Head of caudate nucleus (tissue), 42 donors: ENCODE measurements at places on chromosomes 7 and 10.

DNA sequence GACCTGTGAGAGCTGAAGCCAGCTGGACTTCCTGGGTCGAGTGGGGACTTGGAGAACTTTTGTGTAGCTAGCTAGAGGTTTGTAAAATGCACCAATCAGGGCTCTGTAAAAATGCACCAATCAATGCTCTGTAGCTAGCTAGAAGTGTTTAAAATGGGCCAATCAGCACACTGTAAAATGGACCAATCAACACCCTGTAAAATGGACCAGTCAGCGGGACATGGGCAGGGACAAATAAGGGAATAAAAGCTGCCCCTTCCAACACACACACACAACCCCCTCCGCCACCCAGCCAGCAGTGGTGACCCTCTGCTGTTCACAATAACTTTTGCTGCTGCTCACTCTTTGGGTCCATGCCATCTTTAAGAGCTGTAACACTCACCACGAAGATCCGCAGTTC lies 7.1 kb downstream of the ZNF511 start:
- no peak for DNase-seq

DNA sequence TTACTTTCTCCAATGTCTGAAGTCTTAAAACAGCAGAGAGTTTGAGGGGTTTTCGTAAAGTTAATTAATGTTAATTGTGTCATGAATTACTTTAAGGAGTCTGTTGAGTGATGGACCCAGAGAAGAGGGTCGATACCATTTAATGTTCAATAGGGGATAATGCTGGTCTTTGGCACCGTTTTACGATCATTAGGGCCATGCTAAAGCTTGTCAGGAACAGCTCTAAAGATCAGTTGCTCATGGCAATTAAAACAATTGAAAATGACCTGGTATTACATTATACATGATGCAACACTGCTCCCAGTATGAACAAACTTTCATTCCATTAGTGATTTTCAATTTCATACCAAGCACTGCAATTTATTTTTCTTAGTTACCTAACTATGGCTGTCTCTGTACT lies 296.9 kb downstream of the ETV1 start:
- no peak for DNase-seq

DNA sequence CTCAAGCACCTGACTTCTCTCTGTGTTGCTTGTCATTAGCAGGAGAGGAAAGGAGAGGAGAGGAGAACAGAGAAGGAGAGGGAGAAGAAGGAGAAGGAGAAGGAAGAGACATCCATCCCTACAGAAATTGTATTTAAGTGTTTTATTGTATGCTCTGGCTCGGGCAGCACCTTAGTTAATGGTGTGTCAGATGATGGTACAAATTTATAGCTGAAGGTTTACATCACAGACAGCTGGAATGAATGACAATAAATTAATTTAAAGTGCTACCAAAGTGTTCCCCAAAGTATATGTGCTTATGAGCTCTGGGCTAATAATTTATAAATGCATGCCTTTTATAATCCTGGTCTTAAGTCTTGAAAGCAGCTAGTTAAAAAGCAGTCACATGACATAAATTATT lies 38.1 kb upstream of the ZMIZ1 start:
- DNase-seq, result no peak

GRCh38 chr7:962401-963081 lies 8.1 kb upstream of the ADAP1 start:
- no peak for DNase-seq

- DNase-seq, result no peak
Measured at GRCh38 chr10:70540789-70541360, 61.7 kb downstream of the PRF1 start.

- DNase-seq, result no peak
Measured at GRCh38 chr10:70917226-70917625, 28.9 kb upstream of the PCBD1 start.

DNA sequence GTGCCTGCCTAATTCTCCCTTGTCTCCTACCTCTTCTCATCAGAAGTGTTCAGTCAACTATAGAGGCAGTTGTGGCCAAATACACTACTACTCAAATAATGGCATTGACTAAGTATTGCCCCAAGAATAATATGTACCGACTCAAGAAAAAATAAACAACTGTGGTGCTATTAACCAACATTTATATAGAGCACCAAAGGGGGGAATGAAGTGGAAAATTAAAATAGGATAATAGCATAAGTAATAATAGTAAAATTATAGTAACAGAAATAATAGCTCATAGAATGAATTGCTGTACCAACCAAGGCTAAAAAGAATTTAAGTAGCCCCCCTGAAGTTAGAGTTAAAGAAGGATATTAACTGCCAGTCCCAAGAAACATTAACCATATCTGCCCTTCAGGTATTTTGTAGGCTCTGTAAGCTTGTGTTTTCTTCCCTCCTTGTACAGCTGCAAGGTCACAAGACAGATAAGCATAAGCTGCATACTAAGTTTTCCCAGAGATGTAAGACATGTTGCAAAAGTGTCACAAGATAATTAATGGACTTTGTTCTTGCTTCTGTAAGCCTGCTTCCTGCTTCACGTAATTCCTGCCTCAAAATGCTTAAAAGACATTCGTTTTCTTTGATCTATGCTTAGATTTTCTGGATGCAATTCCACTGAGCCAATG lies 10.9 kb upstream of the CYREN start:
- no peak for DNase-seq

- DNase-seq, result no peak
Measured at GRCh38 chr7:45050198-45050597, 38.6 kb downstream of the NACAD start.

DNA sequence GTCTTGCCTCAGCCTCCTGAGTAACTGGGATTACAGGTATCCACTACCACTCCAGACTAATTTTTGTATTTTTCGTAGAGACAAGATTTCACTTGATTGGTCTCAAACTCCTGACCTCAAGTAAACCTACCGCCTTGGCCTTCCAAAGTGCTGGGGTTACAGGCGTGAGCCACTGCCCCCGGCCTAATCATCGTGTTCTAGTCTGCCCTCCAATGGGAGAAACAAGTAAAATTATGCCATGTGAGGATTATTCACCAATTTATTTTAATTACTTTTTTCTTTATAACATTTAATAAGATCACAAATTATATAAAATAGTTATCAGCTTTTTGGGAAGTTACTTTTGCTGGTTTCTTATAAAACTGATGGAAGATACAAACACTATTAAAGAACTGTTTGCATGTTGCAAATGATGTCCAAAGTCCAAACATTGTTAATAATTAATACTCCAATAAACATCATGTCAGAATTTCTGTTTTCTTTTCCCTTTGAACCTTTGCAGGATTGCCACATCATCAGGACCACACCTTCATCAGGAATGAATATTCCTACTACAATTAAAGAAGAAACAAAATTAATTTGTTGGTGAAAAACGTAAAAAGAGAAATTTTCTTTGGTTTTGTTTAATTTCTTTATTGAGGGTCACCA lies 786 bp upstream of the AKR1C4 start:
- no peak for DNase-seq

DNA sequence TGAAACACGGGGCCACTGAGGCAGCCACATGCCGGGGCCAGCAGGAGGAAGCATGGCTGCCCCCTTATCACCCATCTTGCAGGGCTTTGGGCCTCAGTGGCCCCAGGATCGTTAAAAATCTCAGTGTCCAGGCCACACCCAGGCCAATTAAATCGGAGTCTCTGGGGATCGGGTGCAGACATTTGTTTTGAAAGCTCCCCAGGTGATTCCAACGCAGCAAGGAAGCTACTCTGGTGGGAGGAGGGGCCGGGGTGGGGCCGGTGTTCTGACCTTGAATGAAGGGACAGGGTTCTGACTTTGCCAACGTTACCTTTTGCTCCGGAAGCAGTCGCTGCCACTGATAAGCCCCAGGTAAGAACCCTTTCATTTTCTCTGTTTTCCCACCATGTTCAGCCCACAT lies 412.3 kb upstream of the FOXK1 start:
- no peak for DNase-seq

DNA sequence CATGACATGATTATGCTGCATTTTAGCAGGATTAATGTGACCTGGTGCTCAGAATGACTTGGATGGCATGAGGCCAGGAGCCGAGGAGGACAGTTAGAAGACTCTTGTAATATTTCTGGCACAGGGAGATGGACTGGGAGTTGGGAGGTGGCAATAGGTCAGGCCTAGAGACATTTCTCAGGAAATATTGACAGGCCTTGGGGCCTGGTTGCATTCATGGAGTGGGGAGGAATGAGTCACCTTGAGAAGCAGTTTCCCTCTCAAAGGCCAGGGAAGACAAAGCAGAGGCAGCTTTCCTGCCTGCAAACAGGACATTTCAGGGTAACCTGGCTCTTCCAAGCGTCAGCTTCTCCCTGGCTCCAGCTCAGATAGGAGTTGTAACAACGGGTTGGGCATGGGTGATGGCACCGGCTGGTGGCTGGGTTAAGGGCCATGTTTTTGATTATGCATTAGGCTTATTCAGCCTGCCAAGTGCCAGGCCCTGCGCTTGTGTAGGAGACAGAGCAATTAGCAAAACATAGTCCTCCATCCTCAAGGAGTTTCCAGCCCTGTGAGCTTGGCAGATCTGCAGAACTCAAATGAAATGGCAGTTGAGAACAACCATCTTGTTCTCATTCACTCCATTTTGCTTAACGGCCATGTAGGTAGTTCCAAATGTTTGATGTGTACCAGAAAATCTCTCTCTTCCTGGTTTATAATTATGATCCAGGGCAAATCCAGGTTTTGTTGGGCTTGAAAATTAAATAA lies 38.2 kb downstream of the HK1 start:
- no peak for DNase-seq

- DNase-seq, result no peak
Measured at GRCh38 chr7:47901542-47901941, 46.7 kb downstream of the PKD1L1 start.

DNA sequence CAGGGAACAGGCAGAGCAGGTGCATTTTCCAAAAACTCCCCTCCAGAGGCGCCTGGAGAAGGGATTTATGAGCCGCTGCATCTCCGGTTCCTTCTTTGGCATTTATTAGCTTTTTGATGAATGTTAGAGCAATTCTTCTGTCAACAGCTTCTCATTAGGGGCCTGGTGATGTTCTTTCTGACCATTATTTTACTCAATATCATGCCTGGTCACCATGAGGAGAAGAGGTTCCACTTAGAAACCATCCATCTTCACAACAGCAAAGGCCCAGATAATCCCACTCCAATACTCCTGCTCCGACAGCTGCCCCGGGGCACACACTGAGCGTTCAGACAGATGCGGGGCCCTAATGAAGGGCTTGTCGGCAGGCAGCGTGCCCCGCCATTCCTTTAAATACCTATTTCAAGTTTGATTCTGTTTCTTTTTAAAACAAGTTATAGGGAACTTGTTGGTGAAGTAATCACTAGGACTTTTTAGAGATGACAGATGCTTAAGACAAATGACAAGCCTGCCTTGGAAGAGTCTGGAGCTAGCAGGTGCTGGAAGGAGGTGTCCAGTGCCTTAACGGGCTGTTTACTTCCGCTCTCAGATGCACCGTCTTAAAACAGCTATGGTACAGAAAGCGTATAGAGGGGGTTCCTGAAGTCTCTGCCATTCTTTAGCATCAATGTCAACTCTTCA lies 31.7 kb downstream of the ECHDC3 start:
- DNase-seq, result no peak

DNA sequence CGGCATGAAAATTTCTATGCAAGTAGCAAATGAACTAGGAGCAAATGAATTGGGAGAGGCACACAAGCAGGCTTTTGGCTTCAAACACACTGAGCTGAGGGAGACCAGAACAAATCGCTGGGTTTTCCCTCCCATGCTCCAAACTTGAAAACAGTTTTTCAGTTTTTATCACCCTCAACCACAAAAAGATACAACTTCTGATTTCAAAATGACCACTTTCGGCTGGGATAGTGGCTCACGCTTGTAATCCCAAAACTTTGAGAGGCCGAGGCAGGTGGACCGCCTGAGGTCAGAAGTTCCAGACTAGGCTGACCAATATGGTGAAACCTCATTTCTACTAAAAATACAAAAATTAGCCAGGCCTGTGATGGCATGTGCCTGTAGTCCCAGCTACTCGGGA lies 9.0 kb upstream of the CHUK start:
- DNase-seq, result no peak

GRCh38 chr10:22314852-22315251 lies 1.3 kb upstream of the COMMD3 start:
- no peak for DNase-seq

DNA sequence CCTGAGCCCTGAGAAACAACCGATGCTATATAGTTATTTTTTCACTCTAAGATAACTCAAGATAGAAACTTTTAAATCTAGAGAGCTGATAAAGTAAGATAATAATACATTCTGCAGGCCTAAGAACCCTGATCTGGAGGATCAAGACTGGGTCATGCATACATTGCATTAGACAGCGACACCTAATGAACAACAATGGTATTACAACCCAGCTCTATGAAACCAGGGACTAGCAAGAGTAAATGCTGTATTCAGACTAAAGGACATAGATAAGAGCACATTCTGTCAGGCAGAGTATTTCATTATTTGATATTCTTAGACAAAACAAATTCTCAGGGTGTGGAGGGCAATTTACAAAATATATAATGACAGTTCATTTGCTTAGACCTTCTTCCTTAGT lies 148.6 kb downstream of the GRK5 start:
- no peak for DNase-seq

DNA sequence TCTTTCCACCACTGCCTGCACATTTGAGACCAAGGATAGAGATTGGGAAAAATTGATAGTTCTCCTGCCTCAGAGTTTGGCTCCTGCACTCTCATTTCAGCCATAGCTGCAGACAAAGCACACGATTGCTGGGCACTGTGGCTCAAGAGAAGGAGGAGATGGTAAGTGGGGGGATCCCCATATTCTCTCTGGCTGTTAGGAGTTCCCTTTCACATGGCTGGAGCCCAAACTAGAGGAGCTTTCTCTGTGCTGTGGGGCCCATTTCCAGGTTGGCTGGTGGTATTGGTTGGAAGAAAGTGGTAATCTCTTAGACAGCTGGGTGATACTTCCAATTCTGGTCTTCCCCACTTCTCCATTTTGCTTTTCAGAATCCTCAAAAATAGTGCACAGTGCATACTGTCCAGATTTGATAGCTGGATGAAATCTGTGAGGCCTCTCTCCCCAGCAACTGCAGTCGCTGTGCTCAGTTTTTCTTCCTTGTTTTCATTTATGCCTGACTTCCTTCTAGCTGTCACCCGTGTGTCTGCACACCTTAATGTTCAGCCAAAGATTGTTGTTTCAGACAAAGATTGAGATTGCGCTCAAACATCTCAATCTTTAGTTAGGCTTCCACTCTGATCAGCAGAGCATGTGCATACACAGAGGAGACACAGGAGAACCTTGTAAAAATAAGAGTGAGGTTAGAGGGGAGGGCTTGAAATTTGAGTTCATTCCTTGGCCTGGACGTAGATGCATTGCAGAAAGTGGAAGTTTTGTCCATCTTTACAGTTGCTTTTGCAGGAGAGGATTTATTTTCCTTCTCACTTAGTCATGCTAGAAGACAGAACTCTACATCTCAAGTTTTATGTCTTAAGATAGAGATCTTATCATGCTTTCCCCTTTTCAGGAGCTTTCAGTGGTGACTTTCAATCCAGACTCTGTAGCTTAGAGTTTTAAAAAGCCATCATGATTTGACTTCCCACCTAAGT lies 28.6 kb downstream of the RABGEF1 start:
- DNase-seq, result no peak

DNA sequence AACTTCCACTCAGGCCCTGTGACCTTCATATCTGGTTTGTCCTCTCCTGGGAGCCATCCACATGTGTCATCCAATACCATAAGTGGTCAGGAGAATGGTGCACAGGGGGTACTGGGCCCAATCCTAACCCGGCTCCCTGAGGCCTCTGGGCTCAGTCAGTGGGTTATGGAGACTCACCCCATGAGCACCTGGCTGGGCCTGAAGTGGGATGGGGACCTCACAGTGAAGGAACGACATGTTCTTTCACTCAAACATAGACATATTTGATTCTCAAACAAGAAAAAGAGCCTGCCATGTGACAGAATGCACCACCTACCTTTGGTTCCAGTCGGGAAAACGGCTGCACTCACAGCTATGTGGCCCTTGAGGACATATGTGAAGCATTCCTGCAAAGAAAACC lies 51.8 kb downstream of the XPNPEP1 start:
- no peak for DNase-seq
